ENCODE measurements at places on chromosomes 7 and 10.

- DNase-seq = no peak
Measured at GRCh38 chr7:22150221-22150620, 204.5 kb upstream of the CDCA7L start.

GRCh38 chr7:91608606-91609005 is 271.9 kb downstream of the MTERF1 start:
- DNase-seq = no peak

DNA sequence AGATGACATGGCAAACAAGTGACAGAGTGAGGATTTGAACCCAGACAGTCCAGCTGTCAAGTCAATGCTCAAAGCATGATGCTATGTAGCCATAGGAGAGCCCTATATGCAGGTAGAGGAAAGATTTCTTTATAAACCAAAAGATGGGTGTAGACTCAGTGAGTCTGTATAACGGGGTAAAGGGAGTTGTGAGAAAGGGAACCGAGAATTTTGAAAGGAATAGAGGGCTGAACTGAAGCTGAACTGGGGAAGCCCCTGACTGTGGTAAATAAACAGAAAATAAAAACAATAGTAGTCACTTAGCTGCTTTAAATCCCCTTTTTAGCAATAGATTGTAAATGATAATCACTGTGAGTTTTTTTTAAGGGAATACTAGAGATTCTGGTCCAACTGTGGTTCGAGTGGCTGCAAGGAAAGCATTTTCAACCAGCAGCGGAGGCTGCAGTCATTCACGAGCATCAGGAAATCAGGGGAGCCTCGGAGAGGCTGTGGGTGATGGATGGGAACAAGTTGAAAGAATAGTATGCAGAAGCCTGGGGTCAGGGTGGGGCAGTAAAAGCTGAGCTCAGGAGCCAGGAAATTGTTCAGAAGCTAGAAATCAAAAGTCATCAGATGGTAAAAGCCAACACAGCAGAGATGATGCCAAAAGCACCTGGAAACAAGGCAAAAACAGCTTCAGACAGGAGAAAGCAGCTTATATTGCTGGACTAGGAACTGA is 393.5 kb downstream of the GFRA1 start:
- no peak for DNase-seq

DNA sequence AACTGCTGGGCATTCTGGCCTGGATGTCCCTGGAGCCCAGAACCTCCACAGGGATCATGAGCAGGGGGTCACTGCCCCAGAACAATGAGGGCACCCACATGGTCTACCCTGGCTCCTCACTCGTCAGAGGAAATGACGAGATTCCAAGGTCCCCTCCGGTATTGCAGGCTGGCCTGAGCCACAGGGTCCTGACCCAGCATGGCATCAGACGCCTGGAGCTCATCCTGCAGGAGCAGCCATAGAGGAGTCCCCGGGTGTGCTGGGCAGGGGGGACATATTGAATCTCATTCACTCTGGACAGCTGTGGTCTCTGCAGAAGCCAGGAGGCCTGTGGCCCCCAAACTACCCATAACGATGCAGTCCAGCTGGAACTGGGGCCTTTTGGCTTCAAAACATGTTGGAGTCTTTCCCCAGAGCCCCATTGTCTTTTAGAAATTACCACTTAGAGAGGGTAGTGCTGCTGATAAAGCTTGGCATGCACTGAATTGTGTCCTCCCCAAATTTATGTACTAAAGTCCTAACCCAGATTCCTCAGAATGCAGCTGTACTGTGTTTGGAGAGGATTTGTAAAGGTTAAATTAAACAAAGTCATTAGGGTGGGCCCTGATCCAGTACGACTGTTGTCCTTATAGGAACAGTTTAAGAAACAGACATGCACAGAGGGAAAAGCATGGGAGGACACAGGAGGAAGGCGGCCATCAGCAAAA is 27.7 kb downstream of the ANXA8 start:
- DNase-seq = peak; percentile 78

DNA sequence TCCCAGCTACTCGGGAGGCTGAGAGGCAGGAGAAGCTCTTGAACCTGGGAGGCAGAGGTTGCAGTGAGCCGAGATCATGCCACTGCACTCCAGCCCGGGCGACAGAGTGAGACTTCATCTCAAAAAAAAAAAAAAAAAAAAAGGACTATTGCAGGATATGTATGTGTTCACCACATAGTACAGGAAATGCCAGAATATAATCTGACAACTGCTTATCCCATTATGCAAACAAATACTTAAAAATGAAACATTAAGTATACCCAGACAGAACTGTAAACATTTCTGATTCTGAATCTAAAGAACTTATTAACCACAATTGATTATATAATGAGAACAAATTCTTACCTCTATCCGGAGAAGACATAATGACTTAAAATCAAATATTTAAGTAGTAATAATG is 18.7 kb downstream of the DKK1 start:
- DNase-seq = no peak

DNA sequence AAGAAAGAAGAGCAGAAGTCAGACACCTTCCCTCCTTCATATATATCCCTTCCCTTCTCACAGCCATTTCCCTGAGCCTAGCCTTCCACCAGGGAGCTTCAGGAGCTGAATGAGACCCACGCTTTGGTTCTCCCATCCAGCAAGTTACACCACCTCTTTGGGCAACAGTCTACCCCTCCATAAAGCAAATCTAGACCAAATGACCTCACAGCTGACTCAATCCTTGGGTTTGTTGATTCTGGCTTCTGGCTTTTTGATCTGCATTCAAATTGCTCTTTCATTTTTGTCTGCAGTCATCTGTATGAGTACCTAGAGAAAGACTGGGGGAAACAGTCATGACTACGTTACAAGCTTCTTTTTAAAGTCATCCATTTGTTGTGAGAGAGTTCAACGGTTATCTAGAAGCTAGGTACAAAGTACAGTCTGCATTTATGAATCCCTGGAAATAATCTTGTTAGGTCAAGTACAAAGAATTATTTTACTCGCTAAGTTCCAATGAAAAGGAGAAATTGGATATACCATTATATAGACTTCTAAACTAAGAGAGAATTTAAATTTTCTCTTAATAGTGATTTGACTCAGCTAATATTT is 86.3 kb downstream of the RAB11FIP2 start:
- no peak for DNase-seq

DNA sequence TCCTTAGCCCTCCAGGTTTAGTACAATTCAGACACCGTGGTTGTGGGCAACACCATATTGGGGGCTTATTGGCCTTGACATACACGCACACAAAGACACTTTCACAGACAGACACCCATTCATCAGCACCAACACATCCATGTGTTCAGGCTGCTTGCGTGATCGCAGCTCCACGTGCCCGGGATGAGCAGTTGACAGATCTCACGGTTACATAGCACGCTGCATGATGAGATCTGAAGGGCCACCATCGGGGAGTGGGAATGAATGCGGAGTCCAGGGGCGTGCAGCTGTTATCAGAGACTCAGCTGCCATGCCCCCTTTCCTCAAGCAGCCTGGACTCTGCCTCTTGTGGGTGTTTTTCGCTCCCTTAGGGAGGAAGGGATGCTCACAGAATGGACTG is 285.2 kb downstream of the USP6NL start:
- no peak for DNase-seq

- DNase-seq = no peak
Measured at GRCh38 chr7:148185041-148185440, 405.5 kb upstream of the C7orf33 start.

DNA sequence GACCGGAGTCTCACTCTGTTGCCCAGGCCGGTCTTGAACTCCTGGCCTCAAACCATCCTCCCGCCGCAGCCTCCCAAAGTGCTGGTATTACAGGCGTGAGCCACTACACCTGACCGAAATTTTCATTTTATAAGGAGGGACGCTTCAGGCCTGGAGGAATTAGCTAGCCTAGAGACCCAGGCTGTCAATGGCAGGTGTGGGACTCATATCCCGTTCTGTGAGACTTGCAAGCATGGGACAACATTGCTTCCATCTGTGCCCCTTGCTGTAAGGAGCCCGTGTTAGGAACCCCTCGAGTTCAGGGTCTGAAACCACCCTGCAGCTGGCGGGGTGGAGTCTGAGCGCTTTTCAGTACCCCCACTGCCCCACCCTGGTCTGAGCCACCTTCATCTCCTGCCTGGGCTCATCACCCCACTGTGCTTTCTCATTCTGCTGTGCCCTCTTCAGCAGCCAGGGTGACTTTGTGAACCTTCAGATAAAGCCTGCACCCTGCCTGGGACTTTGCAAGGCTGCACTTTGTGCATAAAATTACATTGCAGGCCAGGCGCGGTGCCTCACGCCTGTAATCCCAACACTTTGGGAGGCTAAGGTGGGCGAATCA is 1.3 kb upstream of the DAGLB start:
- no peak for DNase-seq

DNA sequence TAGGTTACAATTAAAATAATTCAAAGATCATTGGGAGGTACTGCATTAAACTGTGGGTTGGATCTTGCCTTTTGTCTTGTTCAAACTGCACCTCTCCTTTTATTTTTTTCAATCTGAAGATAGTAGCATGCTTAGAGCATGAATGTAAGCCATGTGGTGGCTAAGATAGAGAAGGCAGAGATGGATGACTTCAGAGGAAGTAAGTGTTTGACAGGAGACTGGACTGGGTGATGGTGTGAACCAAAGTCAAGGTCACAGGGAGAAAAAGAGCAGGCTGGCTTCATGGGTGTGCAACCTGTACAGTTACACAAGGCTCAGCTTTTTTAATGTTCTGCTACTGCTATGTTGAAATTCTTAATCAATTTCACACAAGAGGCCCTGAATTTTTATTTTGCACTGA is 85.6 kb downstream of the ZEB1 start:
- DNase-seq = no peak

DNA sequence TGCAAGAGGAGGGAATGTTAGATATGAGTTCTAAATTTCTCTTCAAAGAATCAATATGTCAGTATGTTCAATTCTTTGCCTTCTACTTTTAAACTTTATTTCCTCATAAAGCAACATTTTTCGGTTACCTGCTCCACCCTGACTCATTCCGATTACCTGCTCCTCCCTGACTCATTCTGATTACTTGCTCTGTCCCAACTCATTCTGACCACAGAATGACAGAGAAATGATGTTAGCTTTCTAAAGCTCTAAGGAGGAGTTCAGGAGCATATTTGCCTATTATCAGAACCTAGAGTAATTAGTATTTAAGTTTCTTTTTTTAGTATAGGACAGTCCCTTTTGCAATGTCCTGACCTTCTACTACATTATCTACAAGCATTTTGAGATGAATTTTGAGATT is 24.5 kb upstream of the PPP1R9A start:
- DNase-seq = no peak

GRCh38 chr7:42065942-42066341 is 171.1 kb downstream of the GLI3 start:
- DNase-seq = no peak

GRCh38 chr7:54802841-54803240 is 43.8 kb upstream of the SEC61G start:
- DNase-seq = no peak

GRCh38 chr10:132192076-132192975 is 5.6 kb downstream of the DPYSL4 start:
- DNase-seq = peak; percentile 80

- peak; percentile 43 for DNase-seq
Measured at GRCh38 chr7:78226059-78226719, 427.6 kb downstream of the PHTF2 start.

DNA sequence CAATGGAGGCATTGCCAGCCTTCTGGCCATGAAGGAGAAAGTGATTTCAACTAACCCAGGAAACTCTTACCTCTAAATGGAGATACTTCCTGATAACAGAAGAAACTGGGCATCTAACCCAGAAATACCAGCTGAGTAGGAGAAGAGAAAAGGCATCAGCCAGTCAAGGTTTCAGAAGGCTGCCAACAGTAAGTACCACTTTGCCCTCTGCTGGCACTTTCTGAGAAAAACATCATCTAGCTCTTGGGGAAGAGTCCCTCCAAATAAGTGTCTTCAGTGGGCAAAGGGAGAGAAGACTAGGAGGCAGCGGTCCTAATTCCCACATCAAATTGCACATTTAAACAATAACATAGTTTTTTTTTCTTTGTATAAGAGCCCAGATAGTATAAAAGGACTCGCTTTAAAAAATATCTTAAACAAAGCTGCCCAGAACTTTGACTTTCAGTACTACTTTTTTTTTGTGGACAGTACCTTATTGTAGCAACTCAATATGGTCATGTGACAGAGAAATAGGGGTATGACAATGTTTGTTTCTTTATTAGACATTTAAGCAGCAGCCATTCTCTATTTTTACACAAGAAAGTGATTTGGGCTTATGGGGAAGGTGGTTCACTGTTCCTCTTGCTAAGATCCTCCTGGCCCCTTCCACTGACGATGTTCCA is 157.3 kb downstream of the CTTNBP2 start:
- no peak for DNase-seq

DNA sequence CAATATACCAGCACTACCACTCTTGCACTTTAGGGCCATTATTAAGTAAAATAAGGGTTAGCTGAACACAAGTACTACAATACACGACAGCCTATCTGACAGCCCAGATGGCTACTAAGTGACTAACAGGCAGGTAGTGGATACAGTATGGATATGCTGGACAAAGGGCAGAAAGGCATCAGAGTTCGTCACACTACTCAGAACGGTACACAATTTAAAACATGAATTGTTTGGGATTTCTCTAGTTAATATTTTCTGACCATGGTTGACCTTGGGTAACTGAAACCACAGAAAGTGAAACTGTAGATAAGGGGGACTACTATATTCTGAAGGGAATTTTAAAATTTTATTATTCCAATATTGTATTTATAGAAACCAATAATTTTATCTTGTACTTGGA is 101.3 kb upstream of the SKAP2 start:
- no peak for DNase-seq

- no peak for DNase-seq
Measured at GRCh38 chr7:104982308-104983075, 31.5 kb upstream of the KMT2E start.

DNA sequence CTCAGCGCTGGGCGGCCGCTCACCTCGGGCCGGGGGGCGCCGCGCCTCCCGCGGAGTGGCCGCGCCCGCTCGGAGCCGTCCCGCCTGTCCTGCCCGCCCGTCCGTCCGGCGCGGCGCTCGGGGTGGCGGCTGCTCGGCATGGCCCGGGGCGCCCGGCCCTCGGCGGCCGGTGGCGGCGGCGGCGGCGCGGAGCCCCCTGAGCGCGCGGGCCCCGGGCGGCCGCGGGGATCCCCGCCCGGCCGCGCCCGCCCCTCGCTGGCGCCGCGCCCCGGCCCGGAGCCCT is 338 bp downstream of the SDK1 start:
- DNase-seq = no peak

DNA sequence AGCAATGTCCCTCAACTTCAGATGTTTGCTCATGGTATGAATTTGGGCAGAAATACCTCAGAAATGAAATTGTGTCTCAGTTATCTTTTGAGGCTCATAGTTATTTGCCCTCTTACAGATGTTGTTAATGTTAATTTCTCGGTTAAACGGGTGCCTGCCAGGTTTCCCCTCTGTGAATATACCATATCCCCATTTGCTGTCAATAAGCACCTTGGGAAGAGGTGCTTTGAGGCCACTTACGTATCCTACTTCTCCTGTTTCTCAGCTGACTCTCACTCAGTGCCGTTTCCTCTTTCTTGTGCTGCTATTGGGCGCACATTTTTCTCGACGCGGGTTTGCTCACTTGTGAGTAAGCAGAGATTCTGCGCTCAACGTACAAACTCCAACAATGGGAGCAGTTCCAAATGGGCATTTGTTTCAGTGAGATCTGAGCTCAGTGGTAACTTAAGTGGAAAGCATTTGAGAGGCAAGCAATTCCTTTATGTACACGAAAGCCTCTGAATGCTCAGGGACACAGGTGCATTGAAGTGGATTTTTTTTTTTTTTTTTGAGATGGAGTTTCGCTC is 34.8 kb upstream of the JAKMIP3 start:
- DNase-seq = no peak
